Keratinocyte (primary cell): ENCODE measurements at places on chromosomes 7 and 10.

DNA sequence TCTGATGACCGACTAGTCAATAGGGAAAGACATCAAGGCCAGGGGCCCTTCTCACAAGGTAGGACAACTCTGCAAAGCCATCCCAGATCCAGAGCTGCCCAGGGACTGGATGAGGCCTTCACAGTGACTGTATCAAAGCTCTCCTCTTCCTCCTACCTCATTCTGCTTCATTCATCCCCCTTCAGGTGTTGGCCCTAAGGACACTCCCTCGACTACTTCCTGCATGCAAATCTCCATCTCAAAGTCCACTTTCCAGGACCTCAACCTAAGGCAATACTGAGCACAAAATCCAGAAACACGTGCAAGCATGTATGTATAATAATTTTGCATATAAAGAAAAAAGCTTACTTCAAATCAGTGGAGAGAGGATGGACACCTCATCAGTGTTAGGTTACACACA lies 25.1 kb downstream of the DPY19L1 start:
- DNase-seq, result no peak

DNA sequence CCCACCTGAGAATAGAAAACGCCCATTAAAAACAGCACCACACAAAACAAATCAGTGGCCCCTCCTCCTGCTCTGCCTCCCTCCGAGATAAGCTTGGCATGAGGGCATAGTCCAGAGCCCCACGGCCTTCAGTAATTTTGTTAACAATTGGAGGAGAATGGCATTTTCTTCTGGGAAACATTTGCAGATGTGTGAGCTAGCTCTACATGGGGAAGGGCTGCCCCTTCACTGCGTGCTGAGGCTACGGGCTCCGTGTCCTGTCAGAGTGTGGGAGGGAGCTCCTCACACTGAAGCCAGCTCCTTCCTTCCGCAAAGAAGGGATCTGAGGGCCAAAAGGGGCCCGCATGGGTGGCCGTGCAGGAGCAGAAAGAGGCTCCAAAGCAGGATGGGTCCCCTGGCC lies 15.2 kb downstream of the GRK5 start:
- DNase-seq, result no peak

- DNase-seq, result no peak
Observed at GRCh38 chr7:12161146-12161545, 49.9 kb upstream of the TMEM106B start.

GRCh38 chr10:95440756-95441546 lies 120.2 kb downstream of the SORBS1 start:
- no peak for DNase-seq

DNA sequence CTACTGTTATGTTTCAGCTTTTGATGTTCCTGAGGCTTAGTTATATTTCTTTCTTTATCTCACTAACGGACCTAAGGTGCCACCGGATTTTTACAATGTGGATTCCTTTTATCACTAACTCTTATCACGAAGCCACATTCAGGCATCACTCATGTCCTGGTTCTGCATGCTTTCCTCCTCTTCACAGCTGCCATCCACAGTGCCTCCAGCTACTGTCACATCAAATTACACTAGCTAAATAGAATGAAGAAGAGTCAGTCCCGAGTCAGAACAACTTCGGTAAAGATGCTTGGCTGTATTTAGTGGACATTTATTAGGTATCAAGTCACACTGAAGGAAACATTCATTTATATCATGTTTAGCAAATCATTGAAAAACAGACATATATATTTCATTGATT lies 153.2 kb downstream of the NEBL start:
- DNase-seq, result no peak
